CD4-positive, alpha-beta memory T cell (primary cell): ENCODE measurements at places on chromosomes 5 and 9.

DNA sequence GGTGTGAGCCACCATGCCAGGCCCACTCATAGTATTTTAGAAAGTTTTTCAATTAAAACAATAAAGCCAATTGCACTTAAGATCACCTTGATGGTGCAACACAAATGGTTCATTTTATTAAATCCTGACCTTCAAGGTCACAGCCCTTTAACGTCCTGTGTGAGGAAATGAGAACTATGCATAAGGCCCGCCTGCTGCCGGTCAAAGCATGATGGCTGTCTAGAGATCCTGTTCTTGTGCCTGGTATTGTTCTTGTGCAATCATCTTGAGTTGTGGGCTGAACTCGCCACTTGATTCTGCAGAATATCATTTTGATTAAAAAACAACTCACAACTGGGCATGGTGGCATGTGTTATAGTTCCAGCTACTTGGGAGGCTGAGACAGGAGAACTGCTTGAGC, 43.6 kb upstream of the FBXW11 start:
- DNase-seq = no peak

DNA sequence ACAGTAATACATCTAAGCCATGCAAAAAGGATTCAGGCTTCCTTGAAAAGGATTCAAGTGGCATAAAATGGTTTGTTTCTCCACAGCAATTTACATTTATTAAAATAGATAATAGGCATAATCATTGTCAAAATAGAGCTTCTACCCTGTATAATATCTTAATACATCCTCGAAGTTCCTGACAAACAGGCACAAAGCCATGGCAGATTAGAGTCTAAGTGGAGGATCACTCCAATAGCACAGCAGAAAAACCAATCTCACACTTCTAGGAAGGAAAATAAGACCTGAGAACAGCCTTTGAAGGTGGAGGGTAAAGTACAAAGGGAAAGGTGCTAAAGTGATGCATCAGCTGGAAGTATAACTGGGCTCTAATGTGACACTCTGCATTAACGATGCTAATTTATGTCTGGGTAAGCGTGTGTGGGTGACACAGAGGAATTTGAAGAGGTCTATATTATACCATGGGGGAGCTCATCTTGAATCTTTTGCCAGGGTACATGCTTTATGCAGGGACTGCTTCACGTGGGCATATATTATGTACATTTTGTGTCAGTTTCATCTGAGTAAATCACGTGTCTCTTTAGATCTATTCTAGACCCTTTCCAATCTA, 28.8 kb downstream of the PPP2R2B start:
- no peak for DNase-seq

- no peak for DNase-seq
These were observed 16.2 kb downstream of the GADD45G start for GRCh38 chr9:89621031-89621430.

DNA sequence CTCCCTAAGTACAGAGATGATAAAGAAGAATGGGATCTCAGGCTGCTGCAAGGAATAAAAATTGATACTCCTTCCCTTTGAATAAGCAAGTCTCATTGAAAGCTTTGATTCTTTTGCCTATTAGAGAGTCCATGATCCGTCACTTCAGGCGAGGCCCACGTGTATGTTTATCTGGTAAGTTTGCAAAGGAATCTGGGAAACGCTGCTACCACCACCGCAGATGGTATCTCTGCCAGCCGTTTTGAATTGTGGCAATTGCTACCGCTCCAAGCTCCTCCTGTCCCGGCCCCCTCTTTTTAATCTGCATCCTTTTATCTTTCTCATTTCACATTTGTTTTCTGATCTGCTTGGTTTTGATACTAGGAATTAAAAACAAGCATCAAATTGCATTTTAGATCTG, 42.9 kb upstream of the GRIA1 start:
- DNase-seq = no peak

- no peak for DNase-seq
These were observed 8.7 kb downstream of the RHOBTB3 start for GRCh38 chr5:95739857-95740256.

GRCh38 chr5:123605822-123606221, 93.8 kb downstream of the CSNK1G3 start:
- DNase-seq = no peak

GRCh38 chr9:20692554-20692953, 8.5 kb downstream of the FOCAD start:
- no peak for DNase-seq

DNA sequence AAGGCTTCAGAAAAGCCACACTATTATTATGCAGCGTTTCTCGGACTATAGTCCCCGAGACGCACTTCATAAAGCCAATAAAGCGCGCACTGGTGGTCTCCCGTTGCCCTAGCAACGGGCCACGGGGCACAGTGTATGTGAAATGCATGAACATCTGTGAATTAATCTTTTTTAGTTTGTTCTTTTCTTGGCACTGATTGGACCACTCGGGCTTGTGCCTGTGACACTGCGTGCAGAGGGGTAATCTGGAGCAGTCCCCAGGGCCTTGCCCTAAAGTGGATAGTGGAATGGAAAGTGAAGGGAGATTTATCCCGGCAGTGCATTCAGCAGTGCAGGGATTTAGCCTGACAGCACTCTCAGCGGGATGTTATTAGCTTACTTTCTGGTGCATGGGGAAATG, 92.1 kb downstream of the TLE4 start:
- no peak for DNase-seq

GRCh38 chr9:70389188-70389587, 25.3 kb downstream of the KLF9 start:
- no peak for DNase-seq

DNA sequence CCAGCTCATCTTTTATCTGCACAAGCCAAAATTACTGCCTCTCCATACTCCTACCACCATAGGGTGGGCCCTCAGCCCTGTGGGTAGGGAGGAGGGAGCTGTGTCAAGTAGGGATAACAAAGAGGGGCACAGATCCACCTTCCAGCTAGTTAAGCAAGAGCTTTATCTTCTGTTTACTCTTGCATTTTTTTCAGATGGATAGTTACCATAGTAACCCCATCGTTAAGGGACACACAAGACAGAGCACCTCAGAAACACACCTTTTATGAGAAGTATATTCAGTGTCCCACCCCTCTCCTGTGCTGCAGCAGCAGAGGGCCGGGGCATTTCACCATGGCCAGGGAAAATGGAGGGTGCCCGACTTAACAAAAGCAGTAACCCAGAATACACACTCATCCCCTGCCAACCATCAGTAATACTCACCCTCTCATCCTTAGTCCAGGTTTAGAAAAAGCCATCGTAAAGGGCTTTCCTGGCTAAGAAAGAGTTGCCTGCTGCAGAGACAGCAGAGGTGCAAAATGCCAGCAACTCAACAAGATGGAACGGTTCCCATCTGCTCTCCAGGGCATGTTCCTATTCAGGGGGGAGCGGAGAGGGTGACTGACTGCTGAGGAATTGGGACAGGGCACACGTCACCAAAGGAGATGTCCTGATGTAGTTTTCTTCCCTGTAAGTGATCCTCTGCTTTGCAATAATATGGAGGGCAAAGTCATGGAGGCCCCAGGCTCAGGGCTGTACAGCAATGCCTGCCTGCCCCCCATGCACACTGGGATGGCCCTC, 25.1 kb downstream of the MACROH2A1 start:
- DNase-seq = no peak

DNA sequence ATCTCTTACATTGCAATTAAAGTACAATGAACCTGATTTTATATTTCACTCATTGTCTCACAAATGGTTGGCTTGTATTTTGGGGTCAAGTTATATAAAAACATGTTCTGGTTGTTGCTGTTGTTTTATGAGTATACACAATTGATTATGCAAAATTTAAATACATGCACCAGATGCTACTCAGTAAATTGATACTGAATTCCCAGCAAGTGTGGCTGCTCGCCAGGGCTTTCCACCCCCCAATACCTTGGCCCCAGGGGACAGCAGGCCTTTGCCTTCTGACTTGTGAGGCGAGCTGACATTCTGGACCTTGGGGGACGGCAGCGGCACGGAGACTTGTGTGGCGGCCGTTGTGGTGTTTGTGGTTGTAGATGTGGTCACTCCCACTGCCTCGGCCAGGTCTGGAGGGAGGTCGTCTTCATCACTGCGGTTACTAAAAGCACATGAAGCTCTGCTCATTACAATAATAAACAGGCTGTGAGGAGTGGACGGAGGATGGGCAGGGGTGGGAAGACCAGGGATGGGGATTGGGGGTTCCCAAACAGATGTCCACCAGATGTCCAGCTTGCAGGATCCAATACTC, 27.0 kb upstream of the FRRS1L start:
- DNase-seq = no peak
